NCI-H1694 treated with DMSO at 0.1 percent for 48 hours (cell line): ENCODE measurements at places on chromosomes 4 and X.

DNA sequence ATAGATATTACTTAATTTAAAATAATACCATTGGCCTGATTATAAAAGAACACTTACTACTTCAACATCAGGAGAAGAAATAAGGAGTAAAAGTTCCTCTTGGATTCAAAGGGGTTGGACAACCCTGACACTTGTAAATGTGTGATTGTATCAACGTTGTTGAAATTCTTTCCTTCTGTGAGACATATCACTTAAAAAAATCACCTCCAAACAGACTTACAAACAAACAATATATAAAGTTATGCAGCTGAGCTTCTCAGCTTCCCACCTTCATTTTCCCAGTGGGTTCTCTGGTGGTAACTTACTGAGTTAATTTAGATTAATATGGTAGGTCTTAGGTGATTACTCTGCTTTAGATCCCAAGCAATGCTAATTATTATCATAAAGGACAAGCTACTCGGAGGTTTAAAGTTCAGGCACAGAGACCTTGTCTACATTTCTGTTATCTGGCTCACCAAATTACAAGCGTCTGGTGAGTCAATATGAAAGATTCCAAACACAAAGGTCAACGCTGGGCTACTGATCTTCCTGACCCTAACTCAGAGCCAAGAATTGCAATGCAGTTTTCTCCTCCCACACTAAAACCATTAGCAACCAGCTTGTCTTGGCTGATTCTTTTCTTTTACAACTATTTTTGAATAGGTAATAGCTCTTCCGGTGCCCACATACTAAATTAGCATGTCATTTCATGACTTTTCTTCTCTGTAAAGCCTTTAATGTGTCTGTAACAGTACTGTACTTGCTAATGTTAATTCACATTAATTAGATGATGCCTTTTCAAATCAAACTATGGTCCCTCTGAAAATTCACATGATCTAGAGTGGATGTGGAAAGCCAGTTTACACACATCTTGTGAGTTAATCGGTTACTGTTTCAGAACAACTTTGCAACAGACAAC, 157.6 kb downstream of the RASL11B start:
- DNase-seq: no peak

DNA sequence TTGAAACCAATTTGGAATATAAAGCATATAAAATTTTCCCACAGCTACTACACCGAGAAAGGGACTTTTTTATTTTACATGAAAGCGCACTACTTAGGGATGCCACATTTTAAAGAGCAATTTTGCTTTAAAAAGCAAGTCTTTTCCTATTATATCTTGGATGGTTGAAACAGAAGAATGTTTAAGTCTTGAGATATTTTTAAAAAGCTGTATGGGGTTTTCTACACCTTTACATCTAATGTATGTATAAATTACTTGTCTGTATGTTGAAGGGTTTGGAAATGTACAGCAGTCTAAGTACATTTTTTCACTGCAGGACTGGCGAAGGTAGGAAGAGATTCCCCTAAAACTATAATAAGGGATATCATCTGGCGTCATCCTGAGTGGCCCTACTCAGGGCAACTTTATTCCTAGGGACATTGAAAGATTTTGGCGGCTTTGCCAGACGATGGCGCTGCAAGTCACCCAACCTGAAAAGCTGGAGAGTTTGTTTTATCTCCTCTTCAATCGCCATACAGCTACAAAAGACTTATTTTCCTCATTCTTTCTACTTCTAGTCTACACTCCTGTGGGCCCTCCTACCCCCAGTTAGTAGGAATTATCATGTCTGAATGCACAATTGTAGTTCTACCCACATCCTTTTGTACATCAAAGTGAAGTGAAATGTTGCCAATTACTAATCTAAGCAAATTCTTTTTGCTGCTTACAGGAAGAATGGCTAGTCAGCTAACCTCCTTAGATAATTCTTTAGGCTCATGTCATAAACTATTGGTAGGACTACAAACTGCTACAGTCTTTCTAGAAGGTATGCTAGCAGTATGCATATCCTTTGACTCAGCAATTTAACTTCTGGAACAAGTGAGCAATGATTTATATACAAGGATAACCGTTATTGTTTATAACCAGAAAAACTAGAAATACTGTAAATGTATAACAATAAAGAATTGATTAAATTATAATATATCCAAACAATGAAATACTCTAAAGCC, 782 bp upstream of the NEK1 start:
- peak; percentile 68 for DNase-seq

- DNase-seq: peak; percentile 6
These were observed 583 bp downstream of the ABHD18 start for GRCh38 chr4:127965803-127966175.

GRCh38 chr4:180615746-180616145, 1627.5 kb upstream of the TENM3 start:
- no peak for DNase-seq

DNA sequence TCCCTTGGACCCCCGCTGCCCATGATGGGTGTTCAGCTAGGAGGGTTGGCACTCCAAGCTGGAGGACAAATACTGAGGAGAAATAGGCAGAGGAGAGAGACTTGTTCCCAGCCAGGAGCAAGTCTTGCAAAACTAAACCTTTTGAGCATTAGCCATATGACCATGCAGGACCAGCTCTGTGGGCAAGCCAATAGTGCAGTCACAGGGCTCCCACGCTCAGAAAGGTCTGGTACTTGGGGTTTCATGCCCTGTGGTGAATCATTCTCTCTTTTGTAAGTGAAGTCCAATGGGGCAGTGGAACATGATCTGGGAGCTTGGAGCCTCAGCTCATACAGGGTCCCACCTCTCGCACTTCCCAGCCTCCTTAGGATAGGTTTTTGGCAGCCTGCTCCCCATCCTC, 300.9 kb downstream of the BCOR start:
- DNase-seq: no peak

DNA sequence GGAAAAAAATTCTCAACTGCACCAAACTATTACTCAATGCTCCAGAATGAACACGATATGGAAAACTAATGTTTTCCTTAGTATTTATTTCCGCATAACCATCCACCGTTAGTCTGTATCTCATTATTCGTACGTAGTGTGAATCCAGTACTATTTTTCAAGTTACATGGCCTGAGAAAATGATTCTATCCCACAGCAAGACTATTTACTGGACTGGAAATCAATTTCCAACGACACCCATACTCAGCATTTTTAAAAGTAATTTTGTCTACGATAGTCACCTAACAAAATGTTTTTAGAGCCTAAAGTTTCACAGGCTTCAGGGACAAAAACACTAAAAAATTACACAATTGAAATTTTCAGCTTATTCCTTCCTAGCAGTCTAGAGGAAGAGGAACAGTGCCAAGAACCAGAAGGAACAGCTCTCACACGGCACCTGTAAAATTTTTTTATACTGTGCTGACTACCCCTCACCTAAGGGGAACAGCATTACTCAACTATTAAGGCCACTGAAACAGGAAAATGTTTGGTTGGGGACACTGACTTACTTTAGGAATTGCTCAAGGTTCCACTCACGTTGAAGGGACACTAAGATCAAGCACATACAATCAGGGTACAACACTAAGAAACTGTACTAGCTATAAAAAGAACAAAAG, 9.6 kb downstream of the UBE2D3 start:
- no peak for DNase-seq

DNA sequence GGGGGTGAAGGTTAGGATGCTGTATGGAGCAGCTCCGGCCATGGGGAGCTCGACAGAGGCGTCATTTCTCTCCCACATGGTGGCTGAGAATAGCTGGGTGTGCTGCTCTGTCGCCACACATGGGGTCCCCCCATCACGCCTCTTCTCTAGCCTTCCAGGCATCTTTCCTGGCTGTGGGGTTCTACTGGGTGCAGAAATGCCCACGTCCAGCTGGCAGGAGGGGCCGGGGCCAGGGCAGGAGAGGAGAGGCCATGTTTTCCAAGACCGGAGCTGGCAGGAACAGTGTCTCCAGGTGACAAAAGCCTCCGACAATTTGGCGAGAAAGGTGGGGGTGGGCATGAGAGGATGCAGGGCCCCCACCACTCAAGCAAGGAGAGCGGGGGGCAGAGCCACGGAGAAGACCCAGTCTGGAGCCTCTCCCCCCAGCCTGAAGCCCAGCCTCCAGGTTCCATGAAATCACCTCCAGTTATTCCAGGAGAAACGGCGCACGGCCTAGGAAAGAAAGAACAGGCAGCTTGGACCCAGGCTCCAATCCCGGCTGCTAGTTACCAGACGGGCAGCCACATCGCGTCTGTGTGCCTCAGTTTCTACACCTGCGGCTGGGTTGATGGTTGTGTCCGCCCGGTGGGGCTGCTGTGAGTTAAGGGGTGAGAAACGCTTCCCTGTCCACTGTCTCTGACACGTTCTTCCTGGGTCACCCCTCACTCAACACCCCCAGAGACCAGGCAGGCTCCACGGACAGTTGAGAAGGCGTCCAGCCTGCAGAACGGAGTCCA, 27.4 kb upstream of the SPON2 start:
- DNase-seq: no peak

- no peak for DNase-seq
These were observed 13.7 kb upstream of the KLHL5 start for GRCh38 chr4:39048311-39048710.

DNA sequence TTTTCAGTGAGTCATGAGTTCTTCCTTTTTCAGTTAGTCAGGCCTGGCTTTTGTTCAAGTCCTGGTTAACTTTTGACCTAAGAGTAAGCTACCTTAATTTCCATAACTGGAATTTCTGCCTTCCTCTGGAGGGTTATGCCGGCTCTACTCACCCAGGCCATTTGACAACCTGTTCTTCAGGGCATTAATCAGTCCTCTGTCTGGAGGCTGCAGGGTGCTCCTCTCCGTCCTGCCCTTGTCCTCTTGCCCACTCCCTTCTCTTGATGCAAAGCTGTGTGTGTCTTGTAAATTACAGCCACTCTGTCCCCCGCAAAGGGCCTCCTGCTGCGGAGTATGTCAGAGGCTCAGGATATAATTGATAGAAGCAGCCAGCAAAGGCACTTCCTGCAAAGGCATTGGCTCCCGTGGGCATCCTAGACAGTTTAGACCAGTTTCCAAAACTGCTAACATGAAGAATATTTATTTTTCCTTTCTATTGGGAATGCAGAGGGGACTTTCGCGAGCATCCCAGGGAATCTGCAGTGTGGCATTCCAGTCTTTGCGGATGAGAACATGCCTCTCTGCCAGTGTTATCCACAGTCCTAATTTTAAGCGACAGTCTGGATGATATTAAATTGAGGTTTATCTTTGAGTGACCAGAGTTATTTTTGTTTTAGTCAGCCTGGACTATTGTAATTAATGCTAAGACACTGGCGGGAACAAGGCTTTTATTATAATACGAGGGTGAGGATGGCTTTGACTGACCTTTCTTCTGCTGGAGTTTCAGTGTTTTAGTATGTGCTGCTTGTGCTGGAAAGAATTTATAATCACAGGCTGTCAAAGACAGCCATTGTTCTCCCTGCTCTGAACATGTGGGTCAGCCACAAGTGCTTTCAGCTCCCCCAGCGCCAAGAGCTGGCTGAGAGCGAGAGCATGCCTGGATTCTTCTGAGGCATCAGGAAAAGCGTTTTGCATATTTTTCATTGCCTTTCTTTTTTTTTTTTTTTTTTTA, 74.2 kb downstream of the LIMCH1 start:
- no peak for DNase-seq

GRCh38 chr4:123018396-123018775, 96.0 kb upstream of the NUDT6 start:
- DNase-seq: no peak

- DNase-seq: no peak
These were observed 372.1 kb downstream of the BMPR1B start for GRCh38 chr4:95129821-95130311.

GRCh38 chrX:71366674-71367256, 608 bp downstream of the TAF1 start:
- DNase-seq: no peak

DNA sequence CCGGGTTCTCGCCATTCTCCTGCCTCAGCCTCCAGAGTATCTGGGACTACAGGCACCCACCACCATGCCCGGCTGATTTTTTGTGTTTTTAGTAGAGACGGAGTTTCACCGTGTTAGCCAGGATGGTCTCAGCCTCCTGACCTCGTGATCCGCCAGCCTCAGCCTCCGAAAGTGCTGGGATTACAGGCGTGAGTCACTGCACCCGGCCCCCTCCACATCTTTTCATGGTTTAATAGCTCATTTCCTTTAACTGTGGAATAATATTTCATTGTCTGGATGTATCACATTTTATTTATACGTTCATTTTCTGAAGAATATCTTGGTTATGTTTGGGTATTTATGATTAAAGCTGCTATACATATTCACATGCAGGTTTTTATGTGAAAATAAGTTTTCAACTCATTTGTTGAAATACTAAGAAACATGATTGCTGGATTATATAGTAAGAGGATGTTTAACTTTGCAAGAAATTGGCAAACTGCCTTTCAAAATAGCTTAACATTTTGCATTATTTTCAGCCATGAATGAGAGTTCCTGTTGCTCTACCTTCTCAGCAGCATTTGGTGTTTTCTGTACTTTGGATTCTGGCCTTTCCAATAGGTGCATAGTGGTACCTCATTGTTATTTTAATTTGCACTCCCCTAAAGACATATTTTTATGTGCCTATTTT, 591.9 kb downstream of the TECRL start:
- no peak for DNase-seq

- DNase-seq: no peak
These were observed 12.0 kb downstream of the ATP8A1 start for GRCh38 chr4:42644897-42645296.

DNA sequence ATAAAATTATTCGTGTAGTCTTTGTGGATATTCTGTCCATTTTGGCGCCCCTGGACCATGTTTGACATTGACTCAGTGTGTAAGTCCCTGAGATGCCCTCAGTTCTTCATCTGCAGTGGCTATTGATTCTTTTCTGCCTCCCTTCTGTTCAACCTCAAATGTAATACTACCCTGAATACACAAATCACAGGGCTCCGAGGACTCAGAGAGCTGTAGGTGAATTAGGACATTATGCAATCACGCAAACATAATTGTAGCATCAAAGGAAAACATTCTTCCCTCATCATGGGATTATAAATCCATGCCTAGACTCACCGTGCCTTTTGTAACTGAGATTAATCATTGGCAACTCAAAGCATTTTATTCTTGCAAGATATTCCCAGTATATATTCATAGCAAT, 161.4 kb upstream of the PACRGL start:
- no peak for DNase-seq

GRCh38 chr4:98529970-98530569, 128.3 kb downstream of the TSPAN5 start:
- no peak for DNase-seq

DNA sequence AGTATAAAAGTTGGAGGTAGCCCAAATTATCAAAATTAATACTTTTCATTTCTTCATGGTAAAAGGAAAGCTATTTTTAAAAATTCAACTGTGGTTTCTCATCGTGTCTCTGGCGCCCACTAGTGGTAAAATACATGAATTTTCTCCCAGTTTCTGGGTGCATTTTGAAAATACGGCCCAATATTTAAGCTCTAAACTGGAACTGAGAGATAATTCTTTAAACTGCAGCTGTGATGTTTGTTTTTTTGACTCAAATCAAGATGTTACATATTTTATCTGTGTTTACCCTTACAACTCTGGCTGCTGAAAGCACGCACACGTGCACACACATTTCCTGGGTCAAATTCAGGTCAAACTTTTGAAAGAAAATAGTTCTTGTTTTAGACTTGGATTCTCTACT, 123.9 kb upstream of the ACSL4 start:
- peak; percentile 30 for DNase-seq

GRCh38 chr4:10343656-10344055, 113.6 kb downstream of the ZNF518B start:
- DNase-seq: no peak

- no peak for DNase-seq
These were observed 23.9 kb upstream of the CXCL13 start for GRCh38 chr4:77581724-77582123.
